ENCODE measurements at places on chromosomes 16 and 17.
A peak's percentile ranks its signal among the peaks of the same experiment; 100 is the strongest.

DNA sequence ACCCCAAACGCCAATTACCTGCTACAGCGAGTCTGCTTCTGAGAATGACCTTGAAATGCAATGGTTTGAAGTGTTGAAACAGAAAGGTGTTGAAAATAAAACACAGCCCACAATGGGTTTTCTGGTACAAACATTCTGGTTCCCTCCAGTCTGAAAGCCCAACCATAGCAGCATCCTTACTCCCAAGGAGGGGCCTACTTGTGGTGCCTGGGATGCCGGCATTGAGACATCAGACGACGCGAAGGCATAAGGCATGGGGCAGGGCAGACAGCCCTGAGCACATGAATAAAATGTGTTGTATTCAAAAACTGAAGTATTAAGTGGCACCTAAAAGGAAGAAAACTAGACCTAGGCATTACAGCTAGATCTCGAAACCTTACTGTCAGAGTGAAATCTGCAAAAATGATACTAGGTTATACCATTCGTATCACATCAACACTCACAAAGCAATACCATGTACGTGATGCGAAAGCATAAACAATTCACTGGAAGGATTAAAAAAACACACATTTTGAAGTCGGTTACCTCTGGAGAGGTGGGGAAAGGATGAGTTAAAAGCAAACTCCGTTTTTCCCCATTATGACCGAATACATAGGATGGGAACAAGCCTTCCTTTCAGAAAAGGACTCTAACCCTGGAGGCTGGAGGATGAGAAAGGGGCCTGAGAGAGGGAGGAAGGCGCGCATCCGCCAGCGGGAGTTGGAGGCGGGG lies 702 bp downstream of the NUDT21 start:
- no peak for DNase-seq

DNA sequence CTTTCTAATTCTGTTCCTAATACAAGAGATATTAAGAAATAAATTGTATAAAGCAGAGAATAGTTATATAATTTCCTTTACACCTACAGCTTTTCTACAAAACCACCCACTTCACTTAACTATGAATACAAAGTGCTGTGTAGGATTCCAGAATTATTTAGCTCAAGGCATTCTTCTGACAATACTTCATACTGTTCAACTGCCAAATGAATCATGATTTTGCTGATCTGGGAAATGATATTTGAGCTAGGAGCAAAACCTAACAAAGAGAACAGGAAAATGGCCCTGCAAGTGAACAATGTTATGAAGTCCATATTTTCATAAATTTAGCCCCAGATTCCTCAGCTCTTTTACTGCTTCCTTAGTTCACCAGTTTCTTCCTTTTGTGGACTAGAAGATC lies 12.9 kb downstream of the BBS2 start:
- DNase-seq: no peak

GRCh38 chr16:3004319-3004718 lies 8.4 kb upstream of the CLDN9 start:
- DNase-seq: no peak

- no peak for DNase-seq
Measured at GRCh38 chr17:18156171-18156975, 27.3 kb upstream of the ALKBH5 start.

DNA sequence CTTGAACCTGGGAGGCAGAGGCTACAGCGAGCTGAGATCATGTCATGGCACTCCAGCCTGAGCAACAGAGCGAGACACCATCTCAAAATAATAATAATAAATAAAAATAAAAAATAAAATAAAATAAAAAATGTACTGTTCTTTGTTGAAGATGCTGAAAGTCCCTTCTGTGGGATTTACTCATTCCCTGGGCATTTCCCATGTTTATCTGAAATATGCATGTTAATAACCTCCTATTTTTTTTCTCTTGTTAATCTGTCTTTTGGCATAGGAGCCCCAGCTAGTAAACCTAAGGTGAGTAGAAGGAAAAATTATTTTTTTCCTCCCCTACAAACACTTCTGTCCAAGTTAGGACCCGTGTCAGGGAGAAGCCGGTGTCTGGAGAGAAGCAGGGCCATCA lies 34.4 kb downstream of the TMEM92 start:
- DNase-seq: no peak

DNA sequence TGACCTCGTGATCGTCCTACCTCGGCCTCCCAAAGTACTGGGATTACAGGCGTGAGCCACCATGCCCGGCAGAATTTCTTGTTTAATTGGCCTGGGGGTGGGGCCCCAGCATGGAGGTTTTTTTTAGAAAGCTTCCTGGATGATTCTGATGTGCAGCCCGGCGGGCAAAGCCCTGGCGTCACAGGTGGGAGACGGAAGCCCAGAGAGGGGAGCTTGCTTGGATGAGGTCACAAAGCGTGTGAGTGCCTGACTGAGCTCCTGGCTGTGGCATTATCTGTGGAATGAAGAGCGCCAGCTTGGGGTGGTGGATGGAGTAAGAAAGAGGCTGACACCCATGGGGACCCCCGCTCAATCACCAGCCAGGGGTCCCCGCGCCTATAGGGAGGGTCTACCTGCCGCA lies 4.1 kb downstream of the VASN start:
- no peak for DNase-seq

DNA sequence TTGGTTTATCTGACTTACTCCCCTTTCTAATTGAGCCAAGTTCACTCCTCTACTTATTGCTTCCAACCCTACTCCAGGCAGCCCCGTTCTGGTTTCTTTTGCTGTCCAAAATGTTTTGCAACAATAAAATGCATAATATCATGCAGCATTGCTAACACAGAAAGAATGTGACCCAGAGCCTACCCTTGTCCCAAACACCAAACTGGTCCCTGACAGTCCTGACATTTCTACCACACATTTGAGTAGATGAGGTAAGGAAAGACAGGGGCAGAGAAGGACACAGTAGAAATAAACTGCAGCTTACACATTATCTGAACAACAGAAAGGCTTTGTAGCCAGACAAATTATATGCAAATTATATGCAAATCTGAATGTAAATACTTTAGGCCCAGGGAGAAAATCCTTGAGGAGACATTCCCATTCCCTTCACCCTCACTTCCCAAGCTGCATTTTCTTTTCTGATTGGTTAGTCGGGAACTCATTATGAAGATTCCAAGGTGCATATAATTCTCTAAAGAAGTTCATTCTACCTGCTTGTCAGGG lies 31.6 kb downstream of the SOX9 start:
- DNase-seq: no peak

DNA sequence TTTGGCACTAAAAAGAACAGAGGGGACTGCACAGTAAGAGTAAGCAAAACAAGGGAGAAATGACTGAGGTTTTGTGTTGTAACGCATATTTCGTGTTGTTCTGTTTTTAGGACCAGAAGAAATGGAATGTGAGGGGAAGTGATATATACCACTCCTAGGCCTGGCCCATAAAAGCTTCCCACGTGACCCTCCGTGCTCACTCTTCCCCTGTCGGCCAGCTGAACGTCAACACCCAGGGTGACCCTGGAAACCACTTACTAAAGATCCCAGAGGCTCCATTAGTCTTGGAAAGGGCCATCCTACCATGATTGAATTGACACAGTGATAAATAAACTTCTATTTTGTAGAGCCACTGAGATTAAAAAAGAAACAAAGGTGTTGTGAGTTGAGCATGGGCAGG lies 79.8 kb downstream of the HELZ start:
- DNase-seq: no peak

- DNase-seq: no peak
Measured at GRCh38 chr17:45650561-45650960, 133.6 kb upstream of the CRHR1 start.

DNA sequence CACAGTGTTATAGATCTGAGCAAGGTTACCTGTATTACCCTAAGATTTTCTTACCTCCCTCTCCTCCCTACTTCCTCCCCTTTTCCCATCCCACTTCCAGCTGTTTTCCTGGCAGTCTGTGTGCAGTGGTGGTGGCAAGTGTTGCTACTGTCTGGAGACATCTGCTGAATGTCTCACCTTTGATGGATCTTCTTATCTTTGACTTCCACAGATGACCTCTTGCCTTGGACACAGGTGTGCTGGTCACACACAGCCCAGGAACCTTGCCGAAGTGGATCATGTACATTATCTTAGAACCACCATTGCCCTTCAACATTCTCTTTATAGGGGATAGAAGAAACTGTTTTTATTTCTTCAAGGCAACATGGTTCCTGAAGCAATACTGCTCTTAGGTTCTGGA lies 245.1 kb downstream of the UTP18 start:
- DNase-seq: no peak

- no peak for DNase-seq
Measured at GRCh38 chr17:77901481-77901880, 57.0 kb upstream of the TNRC6C start.

GRCh38 chr17:13311306-13311705 lies 290.4 kb downstream of the HS3ST3A1 start:
- no peak for DNase-seq

- no peak for DNase-seq
Measured at GRCh38 chr16:59169168-59169567, 435.1 kb upstream of the GOT2 start.

GRCh38 chr17:60098578-60098977 lies 19.9 kb upstream of the HEATR6 start:
- DNase-seq: no peak

- no peak for DNase-seq
Measured at GRCh38 chr16:75289189-75289588, 37.8 kb upstream of the BCAR1 start.

GRCh38 chr16:3118846-3119245 lies 6.5 kb downstream of the ZNF205 start:
- DNase-seq: no peak

DNA sequence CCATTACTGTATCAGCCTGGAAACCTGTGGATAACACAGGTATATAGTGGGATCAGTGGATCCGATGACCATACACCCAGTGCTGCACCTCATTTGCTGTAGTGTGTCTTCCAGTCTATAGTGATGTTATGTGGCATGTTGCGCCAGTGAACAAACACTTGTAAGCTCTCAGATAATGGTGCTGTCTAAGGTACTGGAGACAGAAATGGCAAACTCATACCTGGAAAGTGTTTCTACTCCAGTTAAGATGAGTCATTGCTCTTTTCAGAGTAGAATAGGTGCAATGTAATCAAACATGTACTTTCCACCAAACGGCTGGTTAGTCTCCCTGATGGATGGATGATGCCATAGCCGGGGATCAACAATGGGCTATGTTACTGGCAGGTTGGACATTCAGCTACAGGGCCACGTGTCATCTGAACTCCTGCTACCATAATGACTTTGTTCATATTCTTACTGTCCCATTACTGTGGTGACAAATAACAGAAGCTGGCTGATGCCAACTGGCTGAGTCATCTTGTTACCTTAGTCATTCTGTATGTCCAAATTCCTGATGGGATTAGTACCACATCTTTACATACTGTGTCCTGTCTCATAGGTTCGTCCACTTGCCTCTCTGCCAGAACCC lies 6.3 kb downstream of the CCL11 start:
- DNase-seq: no peak

DNA sequence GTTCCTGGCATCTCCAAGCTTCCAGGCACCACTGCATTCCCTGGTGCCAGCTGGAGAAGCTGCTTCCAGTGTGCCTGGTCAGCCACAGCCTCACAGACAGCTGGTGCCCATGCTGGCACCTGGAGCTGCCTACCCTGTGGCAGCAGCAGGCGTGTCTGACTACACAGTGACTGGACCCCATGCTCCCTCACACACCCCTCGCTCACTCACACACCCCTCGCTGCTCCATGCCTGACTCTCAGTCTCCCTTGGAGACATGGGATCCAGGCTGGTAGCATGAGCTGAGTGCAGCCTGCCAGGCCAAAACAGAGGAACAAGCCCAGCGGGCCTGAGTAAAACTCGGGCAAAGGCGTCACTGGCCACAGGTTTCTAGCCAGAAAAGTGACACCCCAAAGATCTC lies 59.1 kb upstream of the SMIM36 start:
- no peak for DNase-seq

- DNase-seq: no peak
Measured at GRCh38 chr16:51404386-51404785, 253.3 kb upstream of the SALL1 start.

GRCh38 chr16:87265261-87265660 lies 51.9 kb downstream of the C16orf95 start:
- no peak for DNase-seq

- DNase-seq: peak; percentile 85
Measured at GRCh38 chr17:49556223-49556943, 19.3 kb upstream of the NXPH3 start.

DNA sequence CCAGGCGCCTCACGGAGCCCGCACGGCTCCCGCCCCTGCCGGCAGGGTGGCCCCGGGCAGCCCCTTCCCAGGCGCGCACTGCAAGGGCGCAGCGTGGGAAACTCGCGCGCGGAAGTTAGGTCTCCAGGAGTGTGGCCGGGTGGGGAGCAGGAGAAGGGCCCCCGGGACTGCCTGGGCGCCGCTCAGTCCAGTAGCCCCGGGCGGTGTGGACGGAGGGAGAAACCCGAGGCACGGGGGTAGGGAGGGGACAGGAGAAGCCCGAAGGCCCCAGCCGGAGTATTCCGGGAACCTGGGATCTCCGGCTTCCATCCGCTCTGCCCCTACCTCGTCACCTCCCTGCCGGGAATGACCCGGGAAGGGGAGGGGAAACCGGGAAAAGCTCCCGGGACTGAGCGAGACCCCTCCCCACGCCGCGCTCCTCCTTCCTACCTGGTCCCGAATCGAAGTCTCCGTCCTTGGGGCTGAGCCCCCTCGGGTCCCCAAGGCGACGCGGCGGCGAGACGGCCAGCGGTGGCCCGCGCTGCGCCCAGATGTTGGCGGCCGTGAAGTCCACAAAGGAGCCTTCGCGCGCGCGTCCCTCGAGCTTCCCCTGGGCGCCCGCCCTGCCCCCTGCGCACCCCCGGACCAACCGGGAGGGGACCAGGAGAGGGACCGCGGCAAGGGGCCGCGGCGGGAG lies 418 bp downstream of the SOCS3 start:
- no peak for DNase-seq

DNA sequence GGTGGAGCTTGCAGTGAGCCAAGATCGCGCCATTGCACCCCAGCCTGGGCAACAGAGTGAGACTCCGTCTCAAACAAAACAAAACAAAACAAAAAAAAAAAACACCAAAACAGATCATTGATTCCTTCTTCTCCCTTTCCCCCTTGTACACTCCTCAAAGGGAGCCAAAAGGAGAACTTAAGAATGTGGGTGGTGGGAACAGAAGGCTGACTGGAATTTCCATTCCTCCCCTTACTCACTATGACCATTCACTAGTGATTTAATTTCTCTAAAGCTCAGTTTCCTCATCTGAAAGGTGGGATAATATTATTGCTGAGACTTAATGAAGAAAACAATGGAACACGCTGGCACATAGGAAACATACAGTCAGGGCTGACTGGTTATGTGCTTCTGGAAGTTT lies 17.1 kb upstream of the HNF1B start:
- DNase-seq: no peak

DNA sequence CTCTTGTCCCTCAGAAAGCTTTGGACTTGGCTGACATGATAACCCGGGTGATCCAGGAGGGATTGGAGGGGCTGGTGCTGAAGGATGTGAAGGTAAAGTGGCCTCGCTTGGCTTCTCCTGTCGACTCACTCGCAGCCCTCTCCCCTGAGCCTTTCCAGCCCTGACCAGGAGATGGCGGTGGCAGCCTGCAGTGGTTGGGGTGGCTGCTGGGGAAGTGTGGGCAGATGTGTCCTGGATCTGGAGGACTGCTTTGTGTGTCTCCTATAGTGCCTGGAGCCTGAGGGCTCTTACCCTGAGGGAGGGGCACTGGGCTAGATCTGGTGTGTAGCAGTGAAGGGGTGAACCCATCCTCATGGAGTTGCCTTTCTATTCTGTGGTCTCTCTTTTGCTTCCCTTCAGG lies 17.9 kb downstream of the LIG3 start:
- peak; percentile 80 for DNase-seq

- no peak for DNase-seq
Measured at GRCh38 chr17:65092262-65092661, 35.7 kb upstream of the GNA13 start.

GRCh38 chr17:66483906-66484305 lies 181.5 kb downstream of the PRKCA start:
- DNase-seq: no peak

- no peak for DNase-seq
Measured at GRCh38 chr17:50790618-50791017, 23.3 kb upstream of the ANKRD40CL start.

Data from activated CD8-positive, alpha-beta memory T cell treated with anti-CD3 and anti-CD28 coated beads, Interleukin-2, amount 50 U/mL, for 4 hours (primary cell).